ENCODE measurements at places on chromosomes 3 and 15. TPM values are rescaled to one million over a fixed set of nuclear protein-coding genes. Genes with fewer than 3 reads are reported as not detected.

Gene HRH1
- total RNA-seq: 35.2 TPM

Gene SERINC4
- not detected for total RNA-seq

Gene C2CD4A
- total RNA-seq: 0.25 TPM

Gene LYZL4
- not detected for total RNA-seq

Gene CDC25A
- total RNA-seq: 7.9 TPM

Gene CSPG4
- 22.8 TPM for total RNA-seq

Gene TJP1
- 90.4 TPM for total RNA-seq

Gene ZCWPW2
- total RNA-seq: not detected

Gene CPN2
- total RNA-seq: not detected

Gene PPP1R14D
- not detected for total RNA-seq

Gene TF
- total RNA-seq: 0.16 TPM

Data from mesangial cell (primary cell).